ENCODE measurements at places on chromosomes 4 and X.

GRCh38 chr4:155474758-155475157, 98.0 kb upstream of the MAP9 start:
- DNase-seq: no peak

DNA sequence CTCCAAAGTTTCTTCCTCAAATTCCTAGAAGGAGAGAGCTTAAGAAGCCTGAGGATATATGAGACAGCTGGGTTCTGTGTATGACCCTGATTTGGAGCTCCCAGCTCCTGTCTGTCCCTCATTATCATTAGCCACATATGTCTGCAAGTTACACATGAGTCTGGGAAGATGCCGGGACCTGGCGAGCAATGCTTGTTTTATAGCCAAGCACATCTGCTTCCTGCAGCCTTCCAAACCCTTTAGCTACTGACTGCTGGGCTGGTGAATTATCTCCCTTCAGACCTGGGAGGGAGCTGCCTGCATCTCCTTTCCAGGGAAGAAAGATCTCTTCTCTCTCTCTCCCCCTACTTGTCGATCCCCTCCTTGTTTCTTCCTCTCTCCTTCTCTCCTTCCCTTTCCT, 556.7 kb upstream of the BOD1L1 start:
- no peak for DNase-seq

DNA sequence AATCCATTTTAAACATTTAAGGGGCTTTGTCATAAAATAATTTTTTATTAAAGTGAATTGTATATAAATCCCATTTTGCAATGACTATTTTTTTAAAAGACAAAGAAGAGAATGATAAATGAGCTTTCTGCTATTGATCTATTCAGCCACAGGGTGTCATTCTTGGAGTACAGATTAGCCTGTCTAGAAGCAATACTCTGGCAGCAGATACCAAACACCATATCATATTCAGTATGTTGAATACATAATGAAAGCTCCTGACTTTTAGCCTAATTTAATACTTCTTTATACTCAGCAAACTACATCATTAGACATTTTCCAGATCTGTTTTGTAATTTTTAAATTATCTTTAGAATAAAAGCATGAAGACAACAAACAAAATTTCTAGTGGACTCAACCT, 496.3 kb downstream of the PDGFC start:
- DNase-seq: peak; percentile 3

GRCh38 chr4:145435646-145436045, 46.0 kb upstream of the SMAD1 start:
- DNase-seq: no peak

DNA sequence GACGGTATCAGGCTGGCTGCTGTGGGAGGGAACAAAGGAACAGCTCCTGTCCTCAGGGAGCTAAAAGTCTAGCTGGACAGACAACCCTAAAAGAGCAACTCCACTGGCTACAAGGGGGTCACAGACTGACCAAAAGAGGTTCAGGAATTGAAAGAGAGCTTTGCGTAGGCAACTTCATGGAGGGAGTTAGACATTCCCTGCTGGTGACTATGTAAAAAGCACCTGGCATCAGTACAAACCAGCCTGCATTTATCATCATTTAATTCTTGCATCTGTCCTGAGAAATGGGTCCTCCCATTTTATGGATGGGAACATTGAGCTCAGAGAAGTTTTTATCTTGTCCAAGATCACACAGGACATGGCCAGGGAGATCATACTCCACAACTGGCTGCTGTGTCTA, 1.4 kb upstream of the LGI2 start:
- DNase-seq: no peak

- DNase-seq: no peak
Observed at GRCh38 chrX:66914080-66914479, 275.2 kb upstream of the EDA2R start.

GRCh38 chr4:183335369-183335940, 13.2 kb upstream of the CLDN24 start:
- no peak for DNase-seq

DNA sequence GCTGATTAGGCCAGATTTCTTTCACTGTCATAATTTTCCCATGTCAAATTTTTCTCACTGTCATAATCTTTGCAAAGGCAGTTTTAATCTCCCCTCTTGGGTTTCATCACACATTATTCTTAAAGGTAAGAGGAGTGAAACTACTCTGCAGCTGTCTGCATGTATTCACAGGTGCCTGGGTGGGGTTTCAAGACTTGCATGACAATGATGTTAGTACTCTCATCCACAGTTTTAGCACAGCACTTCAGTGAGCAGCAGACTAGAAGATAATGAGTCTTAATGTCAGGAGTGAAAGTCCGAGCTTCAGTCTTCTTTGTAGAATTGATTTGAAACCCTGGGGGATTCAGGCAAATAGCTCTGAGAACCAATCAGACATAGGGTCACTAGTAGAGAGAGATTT, 182.5 kb upstream of the GALNT7 start:
- no peak for DNase-seq

- no peak for DNase-seq
Observed at GRCh38 chr4:138487230-138487629, 245.1 kb upstream of the SLC7A11 start.

GRCh38 chr4:84750260-84750959, 167.5 kb downstream of the CDS1 start:
- DNase-seq: no peak

DNA sequence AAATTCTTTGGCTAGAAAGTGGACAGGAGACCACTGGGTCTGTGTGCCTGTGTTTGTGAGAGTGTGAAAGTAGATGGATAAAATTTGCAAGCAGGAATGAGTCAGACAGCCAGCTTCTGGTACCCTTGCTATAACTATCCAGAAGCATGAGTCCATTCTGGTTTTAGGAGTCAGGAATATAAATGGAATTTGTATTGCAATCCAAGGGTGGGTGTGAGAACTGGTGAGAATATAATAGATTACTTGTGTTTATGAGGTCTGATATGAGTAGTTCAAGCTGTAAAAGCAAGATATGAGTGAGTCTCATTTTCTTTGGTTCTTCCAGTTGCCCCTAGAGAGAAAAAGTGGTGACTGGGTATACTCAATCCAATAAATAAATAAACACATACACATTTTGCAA, 212.7 kb upstream of the TAPT1 start:
- no peak for DNase-seq

DNA sequence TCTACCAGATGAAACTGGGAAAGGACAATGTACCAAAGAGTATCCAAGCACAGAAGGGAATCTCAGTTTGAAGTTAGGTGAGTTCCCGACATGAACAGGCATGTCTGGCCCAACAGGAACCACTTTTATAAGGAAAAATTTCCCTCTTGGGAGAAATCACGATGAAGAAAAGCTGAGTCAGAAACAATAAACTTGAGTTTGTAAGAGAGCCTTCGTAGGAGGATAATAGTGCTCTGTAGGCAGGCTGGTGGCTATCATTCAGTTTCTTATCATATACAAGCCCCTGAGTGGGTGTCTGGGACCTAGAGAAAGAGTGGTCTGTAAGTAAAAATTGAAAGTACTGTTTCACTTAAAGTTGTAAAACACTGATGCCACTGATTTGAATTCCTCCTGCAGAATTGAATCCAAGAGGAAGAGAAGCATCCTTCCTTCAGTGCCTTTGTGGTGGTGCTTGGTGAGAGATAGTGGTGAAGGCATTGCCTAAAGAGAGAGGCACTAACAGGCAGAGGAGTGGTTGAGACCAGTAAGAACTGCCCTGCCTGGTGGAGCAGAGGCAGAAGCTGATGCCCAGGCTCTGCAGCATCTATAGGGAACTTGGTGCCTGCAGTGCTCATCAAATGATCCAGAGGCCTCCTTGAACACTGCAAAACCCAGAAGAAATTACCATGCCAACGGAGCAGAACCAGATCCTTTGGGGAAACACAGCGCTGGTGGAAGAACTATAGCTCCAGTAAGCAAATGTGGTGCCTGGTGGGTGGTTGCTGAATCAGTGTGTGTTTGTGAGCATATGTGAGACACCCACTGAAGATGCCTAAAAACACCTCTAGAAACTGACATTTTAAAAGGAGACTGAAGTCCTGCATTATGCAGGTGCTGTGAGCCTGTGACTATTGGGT, 31.7 kb upstream of the METAP1 start:
- DNase-seq: no peak

GRCh38 chr4:2395038-2395437, 23.4 kb downstream of the ZFYVE28 start:
- DNase-seq: no peak

DNA sequence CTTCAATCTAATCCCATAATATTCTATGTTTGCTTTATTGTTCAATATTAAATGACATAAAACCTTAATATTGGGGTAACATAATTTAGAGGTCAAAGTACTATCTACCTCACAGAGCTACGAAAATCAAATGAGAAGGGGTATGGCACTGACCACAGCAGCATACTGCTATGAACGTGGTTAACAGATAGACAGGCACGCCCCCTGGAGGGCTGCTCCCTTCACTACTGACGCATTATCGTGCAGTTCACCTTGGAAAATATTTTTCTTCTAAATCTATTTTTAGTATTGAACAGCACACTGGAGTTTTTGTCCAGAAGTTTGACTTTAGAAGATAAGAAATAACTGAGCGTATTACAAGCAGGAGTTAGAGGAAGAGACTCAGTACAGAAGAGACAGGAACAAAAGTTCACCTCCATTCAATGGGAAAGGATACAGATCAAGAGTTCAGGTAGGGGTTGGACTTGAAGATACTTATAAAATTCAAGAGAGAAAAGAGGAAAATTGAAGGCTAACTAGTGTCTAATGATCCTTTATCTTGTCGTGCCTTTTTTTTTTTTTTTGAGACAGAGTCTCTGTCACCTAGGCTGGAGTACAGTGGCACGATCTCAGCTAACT, 22.7 kb downstream of the MAP9 start:
- DNase-seq: no peak

- no peak for DNase-seq
Observed at GRCh38 chr4:176193938-176194337, 1.4 kb downstream of the SPATA4 start.

DNA sequence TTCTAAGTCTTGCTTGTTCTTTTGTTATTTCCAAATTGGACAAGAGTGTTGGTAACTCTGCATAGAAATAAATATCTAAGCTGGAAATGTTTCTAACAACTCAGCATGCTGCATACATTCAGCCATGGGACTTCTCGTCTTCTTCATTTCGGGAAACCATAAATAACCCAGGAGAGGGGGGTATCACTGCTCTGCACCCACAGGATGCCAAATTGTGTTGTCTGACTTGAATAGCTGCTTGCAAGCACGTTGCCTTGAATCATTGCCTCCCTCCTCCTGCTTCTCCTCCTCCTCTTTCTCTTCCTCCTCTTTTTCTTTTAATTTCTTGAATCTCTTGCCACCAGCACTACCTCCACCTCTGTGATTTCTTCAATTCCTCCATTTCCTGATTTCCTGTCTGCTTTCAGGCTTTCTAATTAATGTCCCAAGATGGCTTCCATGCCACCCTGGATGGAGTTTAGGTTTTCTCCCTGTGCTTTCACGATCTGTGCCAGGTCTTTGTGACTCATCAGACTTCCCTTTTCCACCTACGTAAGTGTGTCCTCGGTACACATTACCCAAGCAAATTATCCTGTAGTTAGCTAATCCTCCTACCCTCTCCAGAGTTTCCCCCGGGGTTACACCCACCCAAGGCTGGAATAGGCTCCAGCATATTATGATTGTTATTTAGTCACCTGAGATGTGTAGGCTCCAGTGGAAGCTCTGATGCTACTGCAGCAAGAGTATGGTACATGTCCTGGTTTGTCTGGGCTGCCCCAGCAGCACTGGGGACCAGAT, 122.6 kb upstream of the VCX3B start:
- no peak for DNase-seq

GRCh38 chr4:102759831-102760644, 730 bp downstream of the MANBA start:
- DNase-seq: no peak

- no peak for DNase-seq
Observed at GRCh38 chr4:88028946-88029345, 21.5 kb downstream of the PKD2 start.

DNA sequence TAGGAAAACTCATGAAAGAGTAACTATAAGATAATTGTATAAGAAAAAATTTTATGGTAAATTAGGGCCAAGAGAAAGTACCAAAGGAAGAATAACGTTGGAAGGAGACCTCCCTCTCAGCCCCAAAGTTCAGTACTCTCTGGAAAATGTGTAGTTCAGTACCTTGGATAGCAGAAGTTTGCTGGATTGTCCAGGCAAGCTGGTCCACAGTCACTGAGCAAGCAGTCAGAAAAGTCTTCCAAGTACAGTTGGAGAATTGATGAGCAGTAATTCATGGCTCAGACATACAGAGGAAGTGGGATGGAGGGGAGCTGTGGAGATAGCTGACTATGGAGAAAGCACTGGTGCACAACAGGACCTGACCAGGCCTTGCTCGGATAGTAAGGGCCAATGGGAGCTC, 598.2 kb upstream of the NDST4 start:
- DNase-seq: no peak

- peak; percentile 43 for DNase-seq
Observed at GRCh38 chr4:23903859-23904438, 14.1 kb upstream of the PPARGC1A start.

DNA sequence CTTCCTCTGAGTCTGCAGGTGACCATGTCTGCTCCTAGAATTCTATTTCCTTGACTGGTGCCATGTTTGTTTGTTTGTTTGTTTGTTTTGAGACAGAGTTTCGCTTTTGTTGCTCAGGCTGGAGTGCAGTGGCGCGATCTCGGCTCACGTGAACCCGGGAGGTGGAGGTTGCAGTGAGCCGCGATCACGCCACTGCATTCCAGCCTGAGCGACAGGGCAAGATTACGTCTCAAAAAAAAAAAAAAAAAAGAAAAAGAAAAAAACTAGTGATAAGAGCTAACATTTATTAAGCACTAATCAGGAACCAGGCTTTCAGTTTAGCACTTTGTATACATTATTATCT, 7.2 kb downstream of the SAT1 start:
- no peak for DNase-seq

DNA sequence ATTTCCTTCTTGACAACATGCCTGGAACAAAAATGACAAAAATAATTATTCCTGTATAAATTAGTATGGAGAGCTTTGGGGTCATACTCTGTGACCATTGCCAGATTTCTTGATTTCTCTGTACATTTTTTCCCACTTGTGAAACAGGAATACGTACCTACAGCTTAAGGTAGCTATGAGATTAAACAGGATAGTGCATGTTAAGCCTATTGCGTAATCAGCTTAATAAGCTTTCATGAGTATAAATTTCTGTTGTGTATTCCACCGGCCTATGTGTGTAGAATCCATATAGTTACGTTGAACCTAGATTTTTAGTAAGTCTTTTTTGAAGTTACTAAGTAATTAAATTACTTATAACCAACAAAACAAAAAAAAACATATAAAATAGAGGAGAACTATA, 334.9 kb downstream of the DCTD start:
- no peak for DNase-seq

- no peak for DNase-seq
Observed at GRCh38 chrX:31832263-31832662, 760.4 kb upstream of the FTHL17 start.

GRCh38 chr4:161457311-161457710, 706.5 kb downstream of the FSTL5 start:
- no peak for DNase-seq

DNA sequence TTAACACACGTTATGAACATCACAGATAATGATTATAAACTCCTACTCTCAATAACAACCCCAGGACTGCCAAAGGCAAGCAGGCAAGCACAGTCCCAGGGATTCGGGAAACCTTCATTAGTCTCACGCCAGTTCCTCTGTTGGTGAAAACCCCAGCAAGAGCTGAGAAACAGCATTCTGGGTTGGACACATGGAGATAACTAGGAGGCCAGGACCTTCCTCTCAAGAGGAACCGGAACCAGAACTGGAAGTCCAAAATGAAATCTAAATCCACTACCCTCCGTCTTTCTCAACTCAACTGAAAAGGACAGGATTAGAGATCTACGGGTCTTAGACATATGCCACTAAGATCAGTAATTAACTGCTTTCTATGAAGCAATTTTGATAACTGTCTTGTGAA, 3.8 kb downstream of the VEGFC start:
- DNase-seq: no peak

All from NCI-H1105 (cell line).